ENCODE measurements at places on chromosomes 7 and 10.

DNA sequence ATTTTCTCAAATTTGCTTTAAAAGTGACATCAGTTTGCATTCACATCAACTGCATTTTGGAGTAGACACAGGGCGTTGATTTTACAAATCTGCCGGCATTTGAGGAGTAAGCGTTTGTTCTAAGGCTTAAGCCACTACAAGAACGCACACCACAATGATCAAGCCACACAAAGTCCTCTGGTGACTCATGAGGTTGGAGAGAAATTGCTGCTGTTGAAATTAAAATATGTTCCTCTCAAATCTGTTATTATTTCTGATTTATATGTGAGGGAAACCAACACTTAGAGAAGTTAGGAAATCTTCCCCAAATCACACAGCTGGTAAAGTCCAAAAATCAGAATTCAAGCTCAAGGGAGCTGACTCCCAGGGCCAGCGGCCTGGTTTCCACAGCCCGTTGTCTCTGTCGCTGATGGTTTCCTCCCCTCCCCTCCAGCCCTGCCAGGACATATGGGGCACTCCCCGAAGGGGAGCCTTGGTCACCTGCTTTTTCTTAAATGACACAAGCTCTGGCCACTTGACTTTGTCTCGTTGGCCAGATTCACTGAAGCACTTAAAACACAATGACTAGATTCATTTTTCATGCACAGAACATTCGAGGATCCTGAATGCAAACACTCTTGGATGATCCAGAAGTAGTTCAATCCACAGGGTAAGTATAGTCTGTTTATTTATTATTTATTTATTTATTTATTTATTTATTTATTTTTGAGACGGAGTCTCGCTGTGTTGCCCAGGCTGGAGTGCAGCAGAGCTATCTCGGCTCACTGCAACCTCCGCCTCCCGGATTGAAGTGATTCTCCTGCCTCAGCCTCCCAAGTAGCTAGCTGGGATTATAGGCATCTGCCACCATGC, 29.2 kb upstream of the KLF6 start:
- no peak for DNase-seq

DNA sequence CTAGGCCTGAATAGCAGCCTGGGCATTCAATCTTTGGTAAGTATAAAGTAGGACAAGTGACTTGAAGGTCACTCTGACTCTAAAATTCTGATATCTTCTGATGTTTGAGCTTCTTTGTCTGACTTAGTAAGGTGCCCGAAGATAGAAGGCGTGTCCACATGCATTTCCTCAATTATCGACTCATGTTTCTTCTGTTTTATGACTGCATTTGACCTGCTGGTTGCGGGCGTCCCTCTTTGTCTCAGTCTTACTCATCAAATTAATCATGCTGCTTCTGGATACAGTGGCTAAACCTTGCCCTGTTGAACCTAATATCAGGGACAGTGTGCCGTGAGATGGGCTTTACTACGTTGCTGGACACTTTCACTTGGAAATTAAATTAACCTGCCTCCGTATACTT, 534.1 kb downstream of the SDK1 start:
- DNase-seq, result no peak

DNA sequence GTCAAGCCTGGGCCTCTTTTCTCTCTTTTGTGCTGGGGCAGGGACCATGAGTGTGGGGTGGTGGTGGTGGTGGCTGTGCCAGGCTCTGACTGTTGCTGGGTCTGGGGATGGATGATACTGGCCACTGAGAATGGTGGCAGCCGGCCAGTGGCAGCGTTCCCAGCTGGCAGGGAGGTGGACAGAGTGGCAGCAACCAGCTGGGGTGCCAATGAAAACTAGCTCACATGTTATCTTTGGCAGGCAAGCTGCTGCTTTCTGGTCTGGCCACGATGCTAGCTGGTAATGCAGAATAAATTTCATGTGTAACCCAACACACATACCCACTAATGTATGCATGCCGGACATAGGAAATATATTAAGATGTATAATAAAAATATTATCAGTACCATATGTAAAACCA, 95.0 kb upstream of the SLC26A5 start:
- DNase-seq, result no peak

- no peak for DNase-seq
These were observed 321.3 kb upstream of the TMEM229A start for GRCh38 chr7:124354201-124354600.

DNA sequence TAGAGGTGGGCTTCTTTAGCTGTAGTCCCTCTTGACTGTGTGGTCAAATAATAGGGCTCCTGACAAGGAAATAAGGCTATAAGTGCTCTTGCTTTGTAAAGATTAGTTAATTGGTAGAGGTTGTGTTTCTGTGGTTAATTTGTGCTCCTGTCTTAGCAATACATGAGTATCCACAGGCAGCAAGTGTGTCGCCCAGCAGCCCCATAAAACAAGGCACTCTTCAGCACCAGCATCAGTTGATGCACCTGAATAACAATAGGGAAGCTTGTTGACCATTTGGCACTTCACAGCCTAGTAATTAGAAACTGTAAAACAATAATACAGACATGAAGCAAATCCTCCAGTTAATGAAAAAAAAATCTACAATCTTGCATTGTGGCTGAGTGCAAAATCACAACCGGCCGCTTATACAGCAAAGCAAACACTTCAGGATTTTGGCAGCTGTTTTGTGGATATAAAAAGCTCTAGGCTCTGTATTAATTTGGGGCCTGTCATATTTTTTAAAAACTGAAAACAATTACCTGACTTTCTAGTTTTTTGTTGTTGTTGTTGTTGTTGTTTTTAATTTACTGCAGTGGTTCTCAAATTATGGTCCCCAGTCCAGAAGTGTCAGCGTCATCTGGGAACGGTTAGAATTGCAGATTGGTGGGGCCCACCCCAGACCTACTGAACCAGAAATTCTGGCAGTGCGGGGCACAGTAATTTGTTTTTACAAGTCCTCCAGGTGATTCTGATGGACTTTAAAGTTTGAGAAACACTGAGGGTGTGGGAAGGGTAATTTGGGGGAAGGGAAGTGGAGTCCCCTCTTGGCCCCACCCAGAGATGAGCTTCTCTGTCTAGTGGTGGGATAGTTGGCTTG, 56.8 kb downstream of the AUTS2 start:
- no peak for DNase-seq

DNA sequence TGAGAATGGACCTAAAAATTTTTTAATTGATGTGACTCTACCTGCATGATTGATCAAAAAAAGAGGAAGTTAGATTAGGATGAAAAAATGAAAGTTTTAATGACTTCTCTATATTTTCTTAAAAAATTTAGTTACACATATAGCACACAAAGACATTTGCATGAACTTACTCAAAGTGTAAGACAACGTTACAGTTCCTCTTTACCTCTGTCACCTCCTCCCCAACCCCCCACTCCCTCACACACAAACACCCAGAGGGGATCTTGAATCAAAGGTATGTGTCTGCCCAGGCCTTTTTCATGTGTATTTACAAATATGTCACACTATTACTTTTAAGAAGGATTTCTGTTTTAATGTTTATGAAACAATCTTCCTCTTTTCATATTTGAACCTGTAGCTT, 20.6 kb upstream of the CDCA7L start:
- DNase-seq, result no peak

- DNase-seq, result no peak
These were observed 207.9 kb downstream of the PLXNA4 start for GRCh38 chr7:132368246-132368900.

- no peak for DNase-seq
These were observed 138.6 kb upstream of the MBL2 start for GRCh38 chr10:52911163-52911562.

Data from stimulated activated CD8-positive, alpha-beta memory T cell treated with anti-CD3 and anti-CD28 coated beads, Interleukin-2, amount 100 ng/mL, for 1 hour (primary cell).